ENCODE measurements at places on chromosomes 6 and 20. TPM values are rescaled to one million over a fixed set of nuclear protein-coding genes. Genes with fewer than 3 reads are reported as not detected.

DNA sequence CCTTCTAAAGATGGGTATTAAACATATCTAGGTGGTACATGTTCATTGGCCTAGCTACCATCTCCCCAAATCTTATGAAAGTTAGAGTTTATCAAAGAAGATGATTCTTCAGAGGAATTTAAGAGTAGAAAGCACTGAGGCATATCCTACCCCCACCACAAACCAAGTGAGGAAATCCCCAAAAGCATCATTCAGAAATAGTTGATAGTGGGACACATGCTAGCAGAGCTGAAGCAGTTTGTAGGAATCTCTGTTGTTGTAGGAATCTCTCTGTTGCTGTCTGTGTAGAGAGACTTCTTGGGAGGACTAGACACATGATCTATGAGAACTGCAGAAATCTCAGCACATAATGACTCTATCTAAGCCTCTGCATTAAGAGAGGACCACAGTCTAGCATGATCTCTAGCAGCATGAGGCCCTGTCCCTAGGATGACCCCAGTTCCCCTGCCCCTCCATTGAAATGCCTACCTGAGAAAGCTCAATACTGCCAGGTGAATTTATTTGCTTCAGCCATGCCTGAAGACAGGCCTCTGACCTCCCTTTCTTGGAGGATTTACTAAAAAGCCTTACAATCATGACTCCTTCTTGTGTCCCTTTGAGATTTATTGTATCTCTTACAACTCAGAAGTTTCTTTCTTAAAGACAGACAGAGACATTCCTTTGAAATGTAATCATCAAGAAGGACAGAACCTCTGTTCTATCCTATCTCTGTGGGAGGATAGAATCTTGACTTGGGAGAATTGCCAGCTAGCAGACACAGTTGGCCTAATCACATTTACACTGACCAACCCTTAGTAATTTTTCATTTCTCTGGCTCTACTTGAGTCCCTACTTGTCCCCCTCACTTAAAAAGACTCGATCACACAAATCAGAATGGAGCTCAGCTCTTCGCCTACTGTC, 582.4 kb downstream of the PHF3 start:
- no peak overlapping the region for H3K27ac ChIP-seq
- no peaks in the 10 kb centered on the region for H3K4me1 ChIP-seq
- no peak for DNase-seq
- H3K36me3 ChIP-seq: no peaks in the 10 kb centered on the region
- H3K4me3 ChIP-seq: no peak overlapping the region

DNA sequence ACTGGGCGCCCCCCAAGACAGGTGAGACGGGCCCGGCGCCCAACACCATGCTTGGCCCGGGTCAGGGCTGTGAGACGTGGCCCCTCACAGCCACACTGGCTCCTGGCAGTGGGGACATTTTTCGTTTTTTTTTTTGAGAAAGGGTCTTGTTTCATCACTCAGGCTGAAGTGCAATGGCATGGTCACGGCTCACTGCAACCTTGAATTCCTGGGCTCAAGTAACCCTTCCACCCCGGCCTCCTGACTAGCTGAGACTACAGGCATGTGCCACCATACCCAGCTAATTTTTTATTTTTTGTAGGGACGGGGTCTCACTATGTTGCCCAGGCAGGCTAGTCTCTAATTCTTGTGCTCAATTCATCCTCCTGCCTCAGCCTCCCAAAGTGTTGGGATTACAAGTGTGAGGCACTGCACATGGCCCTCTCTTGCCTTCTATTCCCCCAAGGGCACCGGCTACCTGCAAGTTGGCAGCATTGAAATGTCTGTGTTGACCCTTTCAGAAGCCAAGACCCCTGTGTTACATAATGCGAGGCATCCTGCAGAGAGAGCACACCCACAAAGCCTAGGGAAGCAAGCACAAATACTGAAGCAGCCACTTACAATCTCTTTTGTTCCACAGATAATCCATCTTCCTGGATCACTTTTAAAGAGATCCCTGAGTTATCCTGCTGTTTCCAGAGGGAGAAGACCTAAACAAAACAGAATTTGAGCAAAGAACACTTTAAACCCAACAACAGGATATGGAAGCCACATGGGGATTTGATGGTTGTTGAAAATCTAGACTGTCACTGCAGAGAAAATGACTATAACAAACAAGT, 57.5 kb upstream of the SLC4A11 start:
- H3K27me3 ChIP-seq: no peaks in the 10 kb centered on the region
- no peaks in the 10 kb centered on the region for H3K4me1 ChIP-seq
- no peak overlapping the region for H3K27ac ChIP-seq
- H3K36me3 ChIP-seq: peaks cover 3% of the 10 kb centered on the region

DNA sequence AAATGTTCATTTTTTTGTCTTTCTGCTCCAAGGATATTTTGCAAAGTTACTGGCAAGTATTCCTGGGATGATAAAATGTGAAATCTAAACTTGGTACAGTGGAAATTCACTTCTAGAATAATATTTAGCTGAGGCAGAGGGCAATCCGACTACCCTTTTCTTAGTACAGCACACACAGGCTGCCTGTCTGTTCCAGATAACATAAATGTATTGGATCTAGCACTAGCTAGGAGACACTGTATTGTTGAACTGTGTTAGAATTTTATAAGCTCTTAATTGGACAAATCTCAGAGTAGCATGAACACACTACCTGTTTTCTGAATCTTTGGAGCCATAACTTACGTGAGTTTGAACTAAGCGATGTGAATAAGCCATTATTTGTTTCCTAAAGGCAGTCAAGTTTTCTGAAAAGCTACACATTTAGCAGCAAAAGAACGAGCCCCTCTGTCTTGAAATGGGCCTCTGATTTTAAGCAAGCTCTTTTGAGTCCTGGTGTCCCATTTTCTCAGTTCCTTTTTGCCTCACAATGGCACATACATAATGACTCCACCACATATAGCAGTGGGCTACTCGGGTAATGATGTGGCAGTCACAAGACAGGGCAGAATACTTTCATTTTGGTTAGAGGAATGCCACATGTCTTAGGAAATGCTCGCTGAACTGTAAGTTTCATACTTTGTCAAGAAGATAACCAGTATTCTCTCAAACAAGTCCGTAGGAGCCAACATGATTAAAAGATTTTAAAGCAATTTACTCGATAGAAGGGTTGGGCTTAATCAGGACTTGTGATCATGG, 116.5 kb upstream of the ESR1 start:
- no peaks in the 10 kb centered on the region for H3K27me3 ChIP-seq
- H3K4me3 ChIP-seq: peak overlapping the region; percentile 58
- H3K27ac ChIP-seq: peak overlapping the region; percentile 71
- H3K36me3 ChIP-seq: no peaks in the 10 kb centered on the region
- peaks cover 5% of the 10 kb centered on the region for H3K4me1 ChIP-seq
- peak; percentile 63 for DNase-seq

The IP6K3 gene
- total RNA-seq: not detected

- no peak for DNase-seq
- no peaks in the 10 kb centered on the region for H3K36me3 ChIP-seq
- no peak overlapping the region for H3K27ac ChIP-seq
- no peak overlapping the region for H3K4me3 ChIP-seq
- peaks cover 20% of the 10 kb centered on the region for H3K27me3 ChIP-seq
These were observed 1.3 kb upstream of the SIRPA start for GRCh38 chr20:1893721-1894470.

All from CD4-positive, alpha-beta T cell (primary cell).